ENCODE measurements at places on chromosomes 7 and 10.

DNA sequence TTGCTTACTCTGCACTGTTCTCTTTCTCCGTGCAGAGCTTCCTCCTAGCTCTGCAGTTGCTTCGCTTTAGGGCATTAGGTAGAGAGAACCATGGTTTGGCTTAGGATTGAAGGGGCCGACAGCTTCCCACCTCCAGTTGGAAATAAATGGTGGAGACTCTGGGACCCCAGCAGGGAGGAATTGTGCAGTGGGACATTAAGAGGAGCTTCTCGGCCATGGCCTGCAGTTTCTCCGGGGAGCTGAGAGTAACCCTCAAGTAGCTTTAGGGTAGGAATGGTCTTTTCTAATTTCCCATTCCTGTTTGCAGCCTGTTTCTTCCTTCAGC, 1.2 kb downstream of the SUFU start:
- DNase-seq = no peak

DNA sequence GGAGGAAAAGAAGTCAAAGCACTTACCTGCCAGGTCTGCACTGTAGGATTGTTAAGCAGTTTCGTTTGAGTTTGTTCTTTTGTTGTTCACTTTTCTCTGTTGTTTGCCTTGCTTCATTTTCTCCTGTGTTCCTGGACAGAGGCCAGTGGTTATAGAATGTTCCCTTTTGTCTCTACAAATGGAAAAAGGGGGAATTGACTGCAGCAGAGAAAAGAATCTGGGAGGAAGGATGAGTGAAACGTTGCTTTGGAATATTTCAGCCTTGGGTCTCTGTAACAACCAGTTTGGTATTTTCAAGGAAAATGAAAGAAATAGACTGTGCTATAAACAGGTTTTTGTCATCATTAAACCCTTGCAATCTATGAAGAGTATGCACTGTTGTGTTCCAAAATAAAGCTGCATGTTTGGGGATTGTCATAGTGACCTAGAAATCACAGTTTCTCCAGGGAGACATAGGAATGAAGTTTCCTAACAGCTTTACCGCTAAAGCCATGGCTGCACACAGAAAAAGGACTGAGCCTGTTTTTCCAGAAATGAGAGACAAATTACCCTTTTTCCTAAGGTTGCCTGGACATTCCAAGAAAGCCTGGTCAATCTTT, 60.8 kb upstream of the HABP2 start:
- no peak for DNase-seq

GRCh38 chr7:17134786-17135185, 163.7 kb upstream of the AHR start:
- DNase-seq = no peak

DNA sequence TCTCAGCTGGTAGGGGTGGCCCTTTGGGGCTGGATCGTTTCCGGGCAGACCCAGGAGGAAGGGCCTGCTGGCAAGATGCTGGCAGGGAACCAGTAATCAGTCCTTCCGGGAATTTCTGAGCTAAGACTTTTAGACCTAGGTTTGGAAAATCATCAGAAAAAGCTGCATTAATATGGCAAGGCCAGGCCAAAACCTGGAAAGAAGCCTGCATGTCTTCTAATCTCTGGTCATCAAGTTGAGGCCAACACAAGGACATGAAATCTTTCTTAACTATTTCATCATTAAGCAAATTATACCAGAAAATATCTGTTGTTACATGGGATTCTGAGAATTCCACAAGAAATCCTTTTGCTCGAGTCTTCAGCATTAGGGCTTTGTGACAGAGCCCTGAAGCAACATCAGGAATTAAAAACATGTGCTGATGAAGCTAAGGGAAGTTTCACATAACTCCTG, 19.9 kb downstream of the CPA1 start:
- DNase-seq = no peak

DNA sequence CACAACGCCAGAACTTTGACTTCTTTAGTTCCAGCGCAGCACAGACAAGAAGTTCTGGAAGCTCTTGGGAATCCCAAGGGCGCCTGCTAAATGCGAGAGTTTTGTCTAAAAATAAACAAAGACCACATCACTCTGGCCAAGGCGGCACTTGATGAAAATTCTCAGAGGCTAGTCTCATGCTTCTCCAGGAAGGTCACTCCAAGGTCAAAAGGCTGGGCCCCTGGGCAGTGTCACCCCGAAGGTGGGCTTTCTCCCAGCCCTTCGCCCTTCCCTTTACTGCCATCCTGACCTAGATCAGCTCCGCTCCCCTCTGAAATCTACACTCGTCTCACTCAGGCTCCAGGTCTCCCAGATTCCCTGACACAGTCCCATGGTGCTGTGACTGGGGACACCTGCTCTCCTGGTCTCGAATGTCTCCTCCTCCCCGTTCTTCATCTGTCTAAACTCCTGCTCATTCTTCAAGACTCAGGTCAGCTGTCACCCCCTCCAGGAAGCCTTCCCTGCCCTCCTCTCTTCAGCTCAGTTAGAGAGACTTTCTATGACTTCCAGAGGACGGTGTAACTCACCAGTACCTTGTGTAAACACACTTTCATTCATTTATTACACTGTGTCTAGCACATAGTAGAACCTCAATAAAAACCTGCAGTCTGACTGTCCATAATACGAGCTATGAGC, 10.5 kb downstream of the FAM53B start:
- no peak for DNase-seq

DNA sequence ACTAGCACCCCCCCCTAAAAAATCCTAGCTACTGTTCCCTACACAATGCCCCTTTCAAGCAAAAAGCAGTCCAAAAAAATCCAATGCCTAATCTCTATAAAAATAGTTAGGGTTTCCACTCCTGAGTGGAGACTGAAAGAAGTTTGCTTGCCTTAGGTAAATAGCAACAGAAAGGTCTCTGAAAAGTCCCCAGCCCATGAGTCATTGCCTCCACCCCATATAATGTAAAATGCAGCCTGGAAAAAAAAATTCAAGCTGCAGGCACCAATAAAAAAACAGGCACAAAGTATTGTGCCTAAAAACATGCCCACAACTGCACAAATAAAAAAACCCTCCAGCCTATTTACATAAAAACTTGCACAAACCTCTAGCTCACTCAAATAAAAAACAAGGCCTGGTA, 47.5 kb downstream of the ZNF680 start:
- DNase-seq = no peak

DNA sequence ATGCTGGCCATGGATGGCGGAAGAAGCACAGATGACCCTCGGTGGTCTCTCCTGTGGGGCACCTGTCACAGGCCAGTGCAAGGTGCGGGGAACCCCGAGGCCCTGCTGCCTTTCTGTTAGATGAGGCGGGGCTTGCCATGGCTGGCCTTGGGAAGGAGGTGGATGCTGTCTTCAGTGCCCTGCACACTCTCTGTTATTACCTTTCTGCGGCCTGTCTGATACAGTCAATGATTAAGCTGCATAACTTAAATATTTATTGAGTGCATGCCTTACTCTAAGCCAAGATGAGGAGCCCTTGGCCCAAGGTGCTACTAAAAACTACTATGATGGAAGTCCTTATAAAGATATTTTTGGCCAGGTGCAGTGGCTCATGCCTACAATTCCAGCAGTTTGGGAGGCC, 36.7 kb upstream of the MNX1 start:
- DNase-seq = peak; percentile 8

- DNase-seq = no peak
These were observed 46.2 kb downstream of the GTF2IRD1 start for GRCh38 chr7:74499835-74500388.

- no peak for DNase-seq
These were observed 42.3 kb upstream of the SGCE start for GRCh38 chr7:94698275-94698674.

DNA sequence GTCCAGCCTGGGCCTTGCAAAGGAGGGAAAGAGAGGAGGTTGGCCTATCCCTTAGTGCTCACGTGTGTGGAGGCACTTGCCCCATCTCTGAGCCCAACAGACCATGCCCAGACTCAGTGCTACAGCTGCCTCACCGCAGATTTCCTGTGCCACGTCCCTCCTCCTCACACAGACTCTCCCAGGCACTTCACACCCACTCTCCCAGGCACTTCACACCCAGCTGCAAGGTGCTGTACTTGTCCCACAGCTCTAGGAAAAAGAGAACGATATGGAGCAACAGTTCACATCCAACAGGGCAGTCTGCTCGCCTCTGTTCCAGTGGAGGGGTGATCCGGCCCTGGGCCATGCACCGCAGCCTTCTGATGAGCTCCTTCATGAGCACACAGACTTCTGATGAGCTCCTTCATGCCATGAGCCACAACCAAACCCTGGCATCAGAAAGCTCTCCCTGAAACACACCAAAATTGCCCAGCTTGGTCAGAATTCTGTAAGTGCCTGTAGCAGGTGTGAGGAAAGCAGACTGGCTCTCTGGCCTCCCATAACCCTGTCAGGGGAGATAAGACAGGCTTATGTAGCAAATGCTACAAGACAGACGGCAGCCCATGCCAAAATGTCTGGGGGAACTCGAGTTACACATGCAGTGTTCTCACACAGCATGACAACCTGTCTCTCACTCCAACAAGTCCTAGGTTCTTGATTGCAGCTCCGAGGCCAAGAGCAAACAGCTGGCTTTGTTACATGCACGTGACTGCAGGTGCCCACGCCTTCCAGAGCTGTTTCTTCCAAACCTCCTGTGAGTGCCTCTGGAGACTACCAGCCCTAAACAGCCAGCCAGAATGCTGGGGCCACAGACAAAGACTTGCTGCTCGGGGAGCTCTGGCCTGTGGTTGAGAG, 348.5 kb downstream of the GRID1 start:
- DNase-seq = no peak

- no peak for DNase-seq
These were observed 59.1 kb upstream of the COL1A2 start for GRCh38 chr7:94335586-94335985.

DNA sequence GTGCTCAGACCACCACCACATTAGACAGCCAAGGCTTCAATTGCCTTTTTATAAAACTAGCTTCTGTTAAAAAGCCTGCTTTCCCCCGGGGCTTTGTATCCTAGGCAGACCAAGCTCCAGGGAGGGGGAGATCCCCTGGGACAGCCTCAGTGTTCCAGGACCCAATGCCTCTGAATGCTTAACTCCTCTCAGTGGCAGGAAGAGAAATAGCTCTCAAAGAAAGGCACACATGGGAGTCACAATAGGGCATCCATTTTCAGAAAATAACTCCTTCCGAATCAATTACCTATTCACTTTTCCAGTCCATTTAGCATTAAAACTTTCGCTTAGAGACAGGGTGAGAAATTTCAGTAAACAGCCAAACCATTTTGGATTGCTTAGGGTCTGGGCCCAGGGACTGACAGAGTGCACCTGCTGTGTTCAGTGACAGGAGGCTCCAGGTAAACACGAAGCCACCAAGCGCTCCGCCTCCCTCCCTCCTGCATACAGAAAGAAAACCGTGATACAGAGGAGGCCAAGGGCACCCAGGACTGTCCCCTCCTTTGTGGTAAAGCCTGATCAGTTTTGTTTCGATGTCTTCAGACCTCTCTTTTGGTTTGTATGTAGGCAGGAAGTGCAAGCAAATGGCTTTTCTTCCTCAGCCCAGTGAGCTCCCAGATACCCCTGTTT, 599.7 kb downstream of the KCNMA1 start:
- no peak for DNase-seq

GRCh38 chr7:23907012-23907411, 197.0 kb downstream of the STK31 start:
- DNase-seq = no peak

- DNase-seq = no peak
These were observed 9.1 kb downstream of the CREB3L2 start for GRCh38 chr7:137992550-137993394.

DNA sequence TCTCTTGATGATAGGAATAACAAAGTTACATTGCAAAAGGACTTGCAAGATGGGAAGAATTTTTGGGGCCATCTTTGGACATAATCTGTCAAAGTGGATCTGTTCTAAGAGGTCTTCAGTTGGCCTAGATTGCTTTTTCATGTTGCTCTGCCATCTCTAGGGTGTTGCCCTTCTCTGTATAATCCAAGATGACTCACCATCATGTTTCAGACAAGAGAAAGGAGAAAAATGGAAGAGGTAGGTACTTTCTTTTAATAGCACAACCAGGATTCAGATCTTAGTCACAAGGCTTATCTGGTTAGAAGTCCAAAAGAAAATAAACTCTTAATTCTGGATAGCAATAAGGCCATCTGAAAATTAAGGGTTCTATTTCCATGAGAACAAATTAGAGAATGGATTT, 38.7 kb upstream of the FOXP2 start:
- no peak for DNase-seq

- no peak for DNase-seq
These were observed 174.5 kb downstream of the SH3PXD2A start for GRCh38 chr10:103680869-103681236.

DNA sequence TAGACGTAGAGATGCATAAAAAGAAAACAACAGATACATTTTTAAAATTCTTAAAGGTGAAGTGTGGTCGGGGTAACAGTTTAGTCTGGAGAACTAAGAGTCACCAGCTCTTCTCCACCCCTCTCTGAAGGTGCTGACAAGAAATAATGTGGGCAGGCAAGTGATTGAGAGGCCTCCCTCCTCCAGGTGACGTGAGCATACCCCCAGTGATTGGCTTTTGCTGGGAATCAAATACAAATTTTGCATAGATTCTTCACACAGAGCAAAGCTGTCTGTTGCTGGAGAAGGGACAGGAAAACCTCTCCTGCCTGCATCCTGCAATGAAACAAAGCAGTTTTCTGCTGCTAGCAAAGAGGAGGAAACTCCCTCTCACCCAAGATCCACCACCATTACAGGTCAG, 115.0 kb downstream of the DGKB start:
- no peak for DNase-seq

- DNase-seq = no peak
These were observed 6.4 kb downstream of the DPY19L1 start for GRCh38 chr7:35030848-35031247.

DNA sequence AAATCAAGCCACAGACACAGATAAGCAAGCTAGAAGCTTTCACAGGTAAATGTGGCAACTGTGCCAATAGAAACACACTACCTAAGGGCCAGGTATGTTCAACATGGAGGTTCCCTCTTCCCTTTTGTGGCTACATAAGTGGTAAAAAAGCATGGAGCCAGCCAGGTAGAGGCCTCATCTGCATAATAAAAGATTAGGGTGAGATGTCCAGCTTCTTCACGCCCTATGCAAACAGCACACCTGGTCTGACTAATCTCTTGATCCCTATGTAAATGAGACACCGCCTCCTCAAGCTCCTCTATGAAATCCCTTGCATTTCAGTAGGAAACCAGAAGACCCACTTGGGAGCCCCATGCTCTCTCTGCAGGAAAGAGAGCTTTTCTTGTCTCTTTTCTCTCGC, 282.2 kb downstream of the NEBL start:
- no peak for DNase-seq

GRCh38 chr10:103960103-103960502, 6.8 kb upstream of the SLK start:
- no peak for DNase-seq

GRCh38 chr7:13062631-13063030, 375.2 kb downstream of the ARL4A start:
- DNase-seq = no peak

DNA sequence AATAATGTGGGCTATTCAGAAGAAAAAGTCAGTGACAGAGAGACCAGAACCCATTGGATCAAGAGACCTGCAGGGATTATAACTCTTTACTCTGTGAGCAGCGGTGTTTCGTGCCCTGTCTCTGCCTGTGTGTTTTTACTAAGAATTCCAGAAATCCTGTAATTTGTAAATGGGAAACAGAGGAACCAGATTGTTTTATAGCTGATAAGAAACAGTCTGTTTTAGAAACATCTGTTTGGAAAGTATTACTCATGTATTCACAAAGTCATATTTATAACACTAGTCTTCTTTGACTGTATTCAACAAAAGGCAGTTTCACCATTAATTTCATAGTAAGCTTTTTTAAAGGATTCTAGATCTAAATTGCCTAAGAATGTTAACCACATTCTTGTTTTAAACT, 30.0 kb upstream of the VDAC2 start:
- DNase-seq = no peak
